ENCODE measurements at places on chromosomes 12 and 14. TPM values are rescaled to one million over a fixed set of nuclear protein-coding genes. Genes with fewer than 3 reads are reported as not detected.

SALL2 gene
- total RNA-seq, result 11.8 TPM

PRKD1 gene
- total RNA-seq, result 9.0 TPM

SIRT4 gene
- 3.9 TPM for total RNA-seq

GPR65 gene
- 0.04 TPM for total RNA-seq

RNASE7 gene
- not detected for total RNA-seq

PTPN6 gene
- total RNA-seq, result 14.5 TPM

KRT6C gene
- 0.32 TPM for total RNA-seq

WSCD2 gene
- 4.2 TPM for total RNA-seq

SLC17A8 gene
- 0.40 TPM for total RNA-seq

TMEM179 gene
- total RNA-seq, result 4.3 TPM

TRIM9 gene
- 0.76 TPM for total RNA-seq

- DNase-seq, result no peak
Observed at GRCh38 chr12:1536817-1537216, 57.6 kb downstream of the FBXL14 start.

- DNase-seq, result no peak
Observed at GRCh38 chr14:65032319-65032718, 45.6 kb downstream of the FNTB start.

- peak; percentile 6 for DNase-seq
Observed at GRCh38 chr12:32031109-32031508, 71.9 kb downstream of the RESF1 start.

GRCh38 chr14:91934554-91935285 lies 12.8 kb downstream of the FBLN5 start:
- DNase-seq, result no peak

DNA sequence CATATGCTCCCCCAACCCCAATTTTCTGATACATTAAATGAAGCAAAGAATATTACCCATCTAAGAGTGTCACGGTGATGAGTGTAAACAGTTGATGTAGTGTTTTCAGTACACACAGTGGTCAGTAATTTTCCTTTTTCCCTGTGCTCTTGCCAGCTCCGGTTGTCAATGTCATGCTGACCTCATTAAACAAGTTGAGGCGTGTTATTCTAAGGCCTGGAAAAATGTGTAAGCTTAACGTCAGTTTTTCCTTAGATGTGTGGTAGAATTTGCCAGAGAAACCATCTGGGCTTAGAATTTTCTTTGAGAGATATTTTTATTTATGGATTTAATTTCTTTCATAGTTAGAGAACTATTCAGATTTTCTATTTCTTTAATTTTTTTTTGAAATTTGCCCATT lies 11.7 kb upstream of the SERPINA6 start:
- no peak for DNase-seq

GRCh38 chr12:40834321-40834720 lies 142.1 kb downstream of the CNTN1 start:
- no peak for DNase-seq

- no peak for DNase-seq
Observed at GRCh38 chr12:38154096-38155019, 162.2 kb upstream of the ALG10B start.

GRCh38 chr14:77011245-77011644 lies 17.3 kb downstream of the IRF2BPL start:
- peak; percentile 37 for DNase-seq

DNA sequence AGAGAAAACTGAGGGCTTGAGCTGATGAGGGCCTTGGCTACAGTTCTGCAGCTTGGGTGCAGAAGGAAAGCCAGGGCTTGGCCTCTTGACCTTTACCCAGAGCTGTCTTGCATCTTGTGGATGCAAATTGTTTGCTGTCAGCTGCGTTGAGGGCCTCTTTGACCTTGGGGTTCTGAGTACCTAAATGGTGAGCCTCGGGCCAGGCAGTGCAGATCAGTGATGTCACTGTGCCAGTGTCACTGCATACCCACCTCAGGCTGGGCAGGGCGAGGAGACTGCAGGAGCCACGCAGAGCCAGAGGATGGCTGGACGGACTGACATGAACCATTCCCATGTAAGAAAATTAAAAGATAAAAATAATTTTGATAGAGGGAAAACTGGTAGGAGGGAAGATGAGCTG lies 18.6 kb downstream of the ESRRB start:
- no peak for DNase-seq

DNA sequence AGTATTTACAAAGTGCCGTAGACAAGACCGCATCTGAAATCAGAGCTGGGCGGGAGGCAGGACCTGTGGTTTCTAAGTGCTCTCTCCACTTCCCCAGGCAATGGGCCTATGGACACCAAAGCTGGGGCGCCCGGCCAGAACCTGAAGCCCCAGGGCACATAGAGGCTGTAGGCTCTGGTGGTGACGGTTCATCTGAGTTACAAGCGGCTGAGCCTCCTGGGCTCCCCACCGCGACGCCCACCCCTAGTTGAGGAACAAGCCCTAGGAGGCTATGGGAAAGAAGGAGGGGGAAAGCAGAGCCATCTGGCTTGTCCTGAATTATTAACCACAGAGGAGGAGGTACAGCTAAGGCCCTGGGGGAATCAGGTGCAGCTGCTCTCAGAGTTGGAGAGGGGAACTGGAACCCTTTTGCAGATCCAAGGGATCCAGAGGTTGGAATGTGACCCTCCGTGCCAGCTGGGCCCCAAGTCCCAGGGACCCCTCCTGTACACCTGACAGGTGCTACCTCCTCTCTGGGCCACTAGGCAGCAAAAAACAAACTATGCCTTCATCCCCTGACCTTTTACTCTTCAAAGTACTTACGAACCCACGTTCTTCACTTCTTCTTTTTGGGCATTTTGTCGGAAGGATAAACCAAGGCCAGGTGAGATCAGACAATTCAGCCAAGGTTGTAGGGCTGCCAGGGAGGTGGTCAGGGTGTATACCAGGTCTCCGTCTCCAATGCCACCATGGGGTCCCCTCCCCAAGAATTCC lies 77.2 kb downstream of the ARL6IP4 start:
- DNase-seq, result no peak

GRCh38 chr12:22340143-22340542 lies 5.6 kb upstream of the ST8SIA1 start:
- DNase-seq, result no peak

DNA sequence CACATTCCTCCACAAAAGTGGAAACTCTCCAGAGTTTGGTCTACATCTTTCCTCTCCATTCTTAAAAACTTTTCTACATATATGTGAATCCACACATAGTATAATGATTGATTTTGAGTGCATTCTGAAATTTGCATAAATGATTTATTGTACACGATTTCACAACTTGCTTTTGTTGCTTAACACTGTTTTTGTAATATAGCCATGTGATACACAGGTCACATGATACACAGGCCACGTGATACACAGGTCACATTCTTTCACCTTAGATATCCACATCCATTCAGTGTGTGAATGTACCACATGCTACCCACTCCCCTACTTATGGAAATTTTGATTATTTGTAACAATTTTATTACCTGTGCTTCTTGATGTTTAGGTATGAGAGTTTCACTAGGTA lies 319.1 kb downstream of the ZFP36L1 start:
- no peak for DNase-seq

- no peak for DNase-seq
Observed at GRCh38 chr12:92528586-92528985, 174.2 kb upstream of the PLEKHG7 start.

GRCh38 chr14:105221598-105222178 lies 26.6 kb upstream of the BTBD6 start:
- no peak for DNase-seq

DNA sequence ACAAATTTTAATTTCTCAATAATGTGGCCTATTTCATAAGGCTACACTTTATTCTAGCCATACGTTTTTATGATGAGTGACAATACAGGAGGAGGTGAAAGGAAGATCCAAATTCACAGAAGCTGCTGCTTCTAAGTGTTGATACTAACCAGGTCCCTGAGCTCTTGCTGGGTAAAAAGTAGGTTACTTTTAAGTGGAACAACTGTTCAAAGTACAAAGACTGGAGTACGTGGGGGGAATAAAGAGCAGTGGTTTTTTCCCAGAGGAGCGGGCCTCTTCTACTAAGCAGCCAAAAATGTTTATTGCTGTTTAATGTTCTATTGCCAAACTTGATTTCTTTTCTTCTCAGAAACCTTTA lies 301.8 kb downstream of the AEBP2 start:
- no peak for DNase-seq

- DNase-seq, result no peak
Observed at GRCh38 chr14:85315733-85316290, 214.1 kb upstream of the FLRT2 start.

- DNase-seq, result peak; percentile 79
Observed at GRCh38 chr12:70733385-70733784, 96.2 kb upstream of the PTPRB start.

DNA sequence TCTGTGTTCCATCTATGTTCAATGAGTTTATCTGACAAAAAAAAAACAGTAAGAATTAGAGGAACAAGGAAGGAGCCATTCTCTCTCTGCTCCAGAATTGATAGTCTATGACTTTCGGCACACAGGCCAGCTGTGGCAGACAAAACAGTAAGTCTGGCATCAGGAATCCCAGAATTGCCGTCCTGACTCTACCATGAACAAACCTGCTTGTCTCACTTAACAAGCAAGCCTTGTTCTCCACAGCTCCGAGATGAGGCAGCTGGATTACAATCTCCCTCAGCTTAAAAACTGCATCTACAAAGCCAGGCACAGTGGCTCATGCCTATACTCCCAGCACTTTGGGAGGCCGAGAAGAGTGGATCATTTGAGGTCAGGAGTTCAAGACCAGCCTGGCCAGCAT lies 153.6 kb upstream of the TMCC3 start:
- no peak for DNase-seq

- no peak for DNase-seq
Observed at GRCh38 chr12:31323391-31324115, 2.4 kb downstream of the SINHCAF start.

DNA sequence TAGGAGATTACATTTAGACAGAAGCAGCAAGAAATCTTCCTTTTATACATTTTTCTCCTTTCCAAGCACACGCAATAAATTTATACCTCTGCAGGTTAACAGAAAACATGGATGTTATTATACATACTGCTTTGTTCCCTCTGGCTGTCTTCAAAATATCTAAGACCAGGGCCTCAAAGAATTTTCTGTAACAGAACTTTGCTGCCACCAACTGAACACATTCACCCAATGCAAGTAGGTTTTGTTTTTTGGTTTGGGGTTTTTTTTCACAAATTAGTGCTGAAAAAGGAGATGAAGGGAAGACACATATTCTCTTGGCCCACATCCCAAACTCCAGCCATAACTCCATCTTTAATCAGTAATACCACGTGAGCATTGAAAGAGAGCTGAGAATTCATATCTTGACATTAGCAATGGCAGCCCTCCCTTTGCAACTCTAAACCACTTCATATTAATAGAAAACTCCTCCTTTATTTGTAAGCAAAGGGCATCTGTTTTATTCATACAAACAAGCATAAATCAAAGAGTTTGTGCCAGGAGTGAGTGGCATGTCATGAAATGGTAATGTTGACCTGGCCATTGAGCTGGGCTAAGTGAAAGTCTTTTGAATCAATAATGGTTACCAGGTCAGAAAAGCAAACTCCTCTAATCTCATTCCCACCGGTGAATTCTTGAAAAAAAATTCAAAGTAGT lies 150.8 kb upstream of the FSCB start:
- peak; percentile 60 for DNase-seq

DNA sequence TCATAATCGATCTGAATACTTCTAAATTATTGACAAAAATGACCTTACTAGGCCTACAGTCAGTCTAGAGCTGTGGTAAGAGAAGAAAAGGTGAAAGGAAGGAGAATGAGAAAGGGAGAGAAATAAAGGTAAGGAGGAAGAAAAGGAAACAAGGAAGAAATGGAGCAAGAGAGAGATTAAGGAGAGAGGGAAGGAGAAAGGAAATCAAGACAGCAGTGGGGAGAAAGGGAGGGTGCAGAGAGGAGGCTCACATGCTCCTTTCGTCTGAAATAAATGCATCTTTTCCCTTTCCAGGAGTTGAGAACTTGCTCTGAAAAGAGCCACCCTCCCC lies 3.7 kb downstream of the RNASE9 start:
- DNase-seq, result no peak

GRCh38 chr12:76957301-76957700 lies 78.5 kb upstream of the CSRP2 start:
- no peak for DNase-seq

DNA sequence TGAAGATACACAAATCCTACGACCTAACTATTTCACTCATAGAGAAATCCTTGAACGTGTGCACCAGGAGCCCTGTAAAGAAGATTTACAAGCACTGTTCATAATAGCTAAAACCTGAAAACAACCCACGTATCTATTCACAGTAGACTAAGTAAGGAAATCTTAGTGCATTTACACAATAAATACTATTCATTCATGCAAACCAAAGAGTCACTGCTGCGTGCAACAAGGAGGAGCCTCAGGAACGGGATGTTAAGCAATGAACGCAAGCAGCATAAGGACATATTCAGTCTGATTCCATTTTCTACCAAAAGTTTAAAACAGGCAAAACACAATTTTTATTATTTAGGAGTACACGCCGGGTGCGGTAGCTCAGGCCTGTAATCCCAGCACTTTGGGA lies 176.6 kb downstream of the TTC7B start:
- DNase-seq, result no peak

GRCh38 chr14:36807727-36808126 lies 146.1 kb downstream of the PAX9 start:
- no peak for DNase-seq
